ENCODE measurements at places on chromosomes 13 and 19.

DNA sequence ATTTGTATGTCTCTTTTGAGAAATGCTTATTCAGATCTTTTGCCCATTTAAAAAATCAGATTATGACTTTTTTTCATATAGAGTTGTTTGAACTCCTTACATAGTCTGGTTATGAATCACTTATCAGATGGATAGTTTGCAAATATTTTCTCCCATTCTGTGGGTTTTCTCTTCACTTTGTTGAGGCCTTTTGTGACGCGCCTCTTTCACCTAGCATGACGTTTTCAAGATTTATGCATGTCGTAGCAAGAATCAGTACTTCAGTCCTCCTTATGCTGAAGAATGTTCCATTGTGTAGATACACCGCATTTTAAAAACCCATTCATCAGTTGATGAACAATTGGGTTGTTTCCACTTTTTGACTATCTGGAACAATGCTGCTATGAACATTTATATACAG is 13.4 kb downstream of the PABPC3 start:
- no peak for DNase-seq

GRCh38 chr13:34459856-34460255 is 482.2 kb upstream of the NBEA start:
- DNase-seq: no peak

DNA sequence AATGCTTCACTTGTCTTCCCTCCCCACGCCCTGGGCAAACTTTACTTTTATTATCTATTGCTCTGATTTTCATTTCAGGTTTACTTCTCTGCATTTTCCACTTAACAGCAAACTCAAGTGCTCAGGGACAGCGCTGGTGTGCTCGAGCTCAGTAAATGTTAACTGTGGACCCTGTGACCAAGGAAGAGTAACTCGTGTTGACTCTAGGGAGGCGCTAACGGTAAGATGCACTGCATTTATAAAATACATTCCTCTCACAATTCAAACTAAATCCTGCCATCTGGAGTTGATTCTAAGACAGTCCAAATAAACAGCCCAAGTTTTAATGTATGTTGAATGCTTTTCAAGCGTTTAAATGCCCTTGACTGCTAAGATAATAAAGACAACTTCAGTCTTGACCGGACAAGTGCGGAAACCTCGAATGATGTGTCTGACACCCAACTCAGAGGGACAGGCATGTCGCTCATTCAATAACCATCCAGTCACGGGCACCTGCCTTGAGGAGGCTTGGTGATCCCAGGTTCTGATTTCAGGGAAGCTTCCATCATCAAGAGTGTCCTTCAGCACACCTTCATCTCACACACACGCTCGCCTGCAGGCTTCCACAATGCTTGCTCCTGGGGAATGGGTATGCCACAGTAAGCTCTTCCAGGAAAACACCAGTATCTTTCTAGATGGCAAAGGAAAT is 93.2 kb downstream of the STK24 start:
- no peak for DNase-seq

DNA sequence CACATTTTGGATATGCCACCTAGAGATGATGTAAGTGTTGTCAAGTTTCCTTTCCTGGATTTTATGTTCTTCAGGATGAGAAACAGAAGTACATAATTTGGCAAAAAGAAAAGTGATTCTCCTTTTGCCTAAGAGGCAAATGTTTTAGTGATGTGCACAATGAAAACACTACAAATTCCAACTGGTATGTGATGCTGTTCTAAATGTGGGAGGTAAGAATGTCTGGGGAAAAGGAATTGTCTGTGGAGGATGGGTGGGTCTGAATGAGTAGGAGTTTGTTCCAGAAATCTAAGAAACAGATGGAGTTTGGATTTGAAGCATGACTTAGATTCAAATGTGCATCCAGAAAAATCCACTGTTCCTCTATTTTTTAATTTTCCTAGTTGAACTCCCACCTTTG is 473.6 kb upstream of the SPRY2 start:
- no peak for DNase-seq

DNA sequence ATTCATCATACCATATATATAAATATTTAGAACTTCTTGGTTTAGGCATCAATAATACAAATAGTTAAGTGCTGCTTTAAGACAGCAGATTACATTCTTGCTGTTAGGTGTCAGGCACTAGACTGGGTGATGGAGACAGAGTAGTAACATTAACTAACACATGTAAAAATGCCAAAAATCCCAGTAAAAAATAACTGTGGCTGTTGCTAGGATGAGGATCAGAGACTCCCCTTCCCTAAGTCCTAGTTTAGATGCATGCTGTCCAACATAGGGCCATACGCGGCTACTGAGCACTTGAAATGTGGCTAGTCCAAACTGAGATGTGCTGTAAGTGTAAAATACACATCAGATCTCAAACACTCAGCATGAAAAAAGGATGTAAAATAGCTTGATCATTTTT is 94.7 kb downstream of the CDADC1 start:
- no peak for DNase-seq

DNA sequence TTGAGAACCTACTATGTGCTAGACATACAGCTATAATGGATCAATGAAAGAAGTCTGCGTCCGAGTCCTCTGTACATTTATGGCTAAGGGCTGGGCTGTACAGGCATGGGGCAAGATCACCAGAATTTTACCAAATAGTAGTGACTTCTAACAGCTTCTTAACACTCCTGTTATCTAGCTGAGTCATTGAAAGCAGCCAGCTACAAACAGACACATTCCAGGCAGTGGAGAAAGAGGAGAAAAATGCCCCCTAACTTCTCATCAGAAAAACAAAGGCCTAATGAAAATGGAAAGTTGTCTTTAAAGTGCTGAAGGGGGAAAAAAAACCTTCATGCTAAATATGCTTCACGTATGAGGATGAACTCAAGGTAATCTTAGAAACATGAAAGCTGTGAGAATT is 14.3 kb upstream of the ZNF667 start:
- DNase-seq: no peak

- DNase-seq: no peak
These were observed 556.3 kb upstream of the ARGLU1 start for GRCh38 chr13:107124129-107124718.

DNA sequence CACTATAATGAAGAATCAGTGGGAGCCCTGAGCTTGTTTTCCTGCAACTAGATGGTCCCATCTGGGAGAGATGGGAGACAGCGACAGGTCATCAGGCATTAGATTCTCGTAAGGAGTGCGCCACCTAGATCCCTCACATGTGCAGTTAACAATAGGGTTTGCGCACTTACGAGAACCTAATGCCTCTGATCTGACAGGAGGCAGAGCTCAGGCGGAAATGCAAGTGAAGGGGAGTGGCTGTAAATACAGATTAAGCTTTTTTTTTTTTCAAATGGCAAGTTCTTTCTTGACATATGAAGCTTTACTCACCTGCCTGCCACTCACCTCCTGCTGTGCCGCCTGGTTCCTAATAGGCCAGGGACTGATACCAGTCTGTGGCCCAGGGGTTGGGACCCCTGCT is 14.4 kb downstream of the CDC16 start:
- DNase-seq: no peak

DNA sequence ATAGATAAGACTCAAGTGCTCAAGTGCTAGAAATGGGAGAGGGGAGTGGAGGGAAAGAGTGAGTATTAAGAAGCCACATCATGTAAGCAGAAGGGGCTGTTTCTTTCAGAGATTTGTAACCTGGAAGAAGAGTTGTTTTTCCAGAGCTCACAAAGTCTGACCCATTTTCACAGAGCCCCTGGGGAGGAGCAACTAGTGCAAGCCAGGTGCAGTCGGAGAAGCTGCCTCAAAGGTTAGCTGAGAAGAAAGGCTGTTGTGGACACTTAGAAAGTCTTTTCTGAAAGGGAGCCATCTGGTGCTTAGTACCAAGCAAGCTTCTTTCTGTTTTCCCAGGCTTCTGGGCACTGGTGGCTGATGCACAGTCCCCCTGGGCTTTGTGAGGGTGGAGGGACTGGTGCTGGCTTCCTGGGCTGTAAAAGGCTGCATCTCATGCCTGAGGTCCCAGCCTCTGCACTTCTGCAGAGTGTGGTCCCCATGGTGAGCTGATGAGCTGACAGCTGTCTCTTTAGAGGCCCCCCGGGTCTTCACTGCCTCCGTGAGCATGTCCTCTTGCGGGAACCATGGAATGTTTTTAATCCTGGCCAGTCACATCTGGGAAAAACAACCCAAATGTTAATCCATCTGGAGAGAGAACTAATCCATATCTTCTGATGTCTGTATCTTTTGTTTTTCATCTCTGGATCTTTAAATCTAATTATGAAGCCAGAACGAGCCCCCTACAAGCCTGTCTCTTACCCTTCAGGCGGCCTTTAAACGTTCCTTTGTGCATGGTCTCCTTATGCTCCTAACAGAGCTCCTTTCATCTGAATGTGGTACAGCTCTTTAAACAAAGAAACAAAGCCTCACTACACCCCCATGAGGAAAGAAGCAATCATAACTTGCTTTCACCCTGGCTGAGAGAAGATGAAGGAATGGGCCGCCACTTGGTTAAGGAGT is 40.2 kb downstream of the OLFM4 start:
- no peak for DNase-seq

- peak; percentile 2 for DNase-seq
These were observed 324.0 kb downstream of the GPC5 start for GRCh38 chr13:91722267-91722884.

- no peak for DNase-seq
These were observed 33.1 kb downstream of the ZNF44 start for GRCh38 chr19:12261554-12261953.

DNA sequence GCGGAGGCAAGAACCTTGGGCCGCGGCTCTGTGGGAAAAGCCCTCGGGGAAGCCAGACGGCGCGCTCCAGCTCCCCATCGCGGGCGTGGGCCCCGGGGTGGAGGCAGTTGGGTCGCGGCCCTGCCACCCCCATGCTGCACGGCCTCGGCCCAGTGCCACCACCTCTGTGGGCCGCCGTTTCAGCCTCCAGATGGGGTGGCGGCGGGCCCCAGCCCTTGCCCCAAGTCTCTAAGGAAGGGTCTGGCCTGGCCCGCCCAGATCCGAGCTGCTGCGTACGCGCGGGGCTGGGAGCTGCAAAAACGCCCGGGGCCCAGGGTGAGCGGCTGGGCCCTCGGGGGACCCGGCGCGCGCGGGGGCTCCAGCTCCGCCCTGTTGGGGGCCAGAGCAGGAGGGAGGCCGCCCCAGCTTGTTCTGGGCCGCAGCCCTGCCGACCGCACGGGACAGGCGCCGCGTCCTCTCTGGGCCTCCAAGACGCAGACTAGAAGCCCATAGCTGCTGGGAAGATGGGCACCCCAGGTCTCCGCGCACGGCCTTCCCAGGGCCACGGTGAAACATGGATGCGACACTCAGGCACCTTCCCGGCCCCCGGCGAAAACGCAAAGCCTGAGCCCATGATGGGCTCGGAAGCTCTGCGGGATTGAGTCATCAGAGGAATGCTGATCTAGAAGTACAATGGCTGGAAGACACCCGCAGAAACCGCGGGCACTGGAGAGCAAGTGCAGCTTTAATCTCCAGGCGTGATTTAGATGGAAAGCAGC is 110.1 kb downstream of the KCTD15 start:
- DNase-seq: no peak

DNA sequence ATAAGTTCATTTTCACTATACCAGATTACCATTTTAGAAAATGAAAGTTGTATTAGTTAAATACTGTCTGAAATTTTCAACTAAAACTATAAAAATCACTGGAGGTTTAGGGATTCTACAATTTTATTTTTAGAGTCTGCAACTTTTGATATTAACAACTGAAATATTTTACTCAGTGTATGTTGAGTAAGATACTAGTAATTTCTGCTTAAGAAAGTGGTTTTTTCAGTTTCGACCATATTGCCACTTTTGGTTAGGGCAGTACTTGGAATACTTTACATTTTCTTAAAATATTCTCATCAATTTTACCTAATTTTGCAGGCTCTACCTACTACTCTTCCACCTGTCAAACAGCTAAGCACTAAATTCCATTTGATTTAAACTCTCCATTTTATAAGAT is 59.6 kb downstream of the KCNRG start:
- DNase-seq: no peak

- DNase-seq: no peak
These were observed 4.2 kb downstream of the EPS15L1 start for GRCh38 chr19:16467581-16467980.

DNA sequence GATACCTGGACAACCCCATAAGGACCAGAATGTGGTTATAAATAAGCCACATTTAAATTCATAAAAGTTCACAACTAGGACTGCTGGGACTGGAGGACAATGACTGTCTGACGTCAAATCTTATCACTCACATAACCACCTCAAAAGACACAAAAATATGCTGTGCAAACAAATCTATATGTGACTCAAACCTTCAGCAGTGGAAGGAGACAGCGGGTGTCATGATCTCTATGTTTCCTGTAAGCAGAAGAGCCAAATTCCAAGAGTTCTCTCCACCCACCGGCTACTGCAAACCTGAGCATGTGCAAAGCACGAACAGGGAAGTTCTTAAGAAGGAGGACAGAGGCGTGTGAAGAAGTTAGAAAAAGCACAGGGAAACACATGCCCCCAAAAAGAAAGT is 113.2 kb downstream of the MYCBP2 start:
- DNase-seq: no peak

- no peak for DNase-seq
These were observed 34.1 kb downstream of the PBX4 start for GRCh38 chr19:19584356-19584755.

DNA sequence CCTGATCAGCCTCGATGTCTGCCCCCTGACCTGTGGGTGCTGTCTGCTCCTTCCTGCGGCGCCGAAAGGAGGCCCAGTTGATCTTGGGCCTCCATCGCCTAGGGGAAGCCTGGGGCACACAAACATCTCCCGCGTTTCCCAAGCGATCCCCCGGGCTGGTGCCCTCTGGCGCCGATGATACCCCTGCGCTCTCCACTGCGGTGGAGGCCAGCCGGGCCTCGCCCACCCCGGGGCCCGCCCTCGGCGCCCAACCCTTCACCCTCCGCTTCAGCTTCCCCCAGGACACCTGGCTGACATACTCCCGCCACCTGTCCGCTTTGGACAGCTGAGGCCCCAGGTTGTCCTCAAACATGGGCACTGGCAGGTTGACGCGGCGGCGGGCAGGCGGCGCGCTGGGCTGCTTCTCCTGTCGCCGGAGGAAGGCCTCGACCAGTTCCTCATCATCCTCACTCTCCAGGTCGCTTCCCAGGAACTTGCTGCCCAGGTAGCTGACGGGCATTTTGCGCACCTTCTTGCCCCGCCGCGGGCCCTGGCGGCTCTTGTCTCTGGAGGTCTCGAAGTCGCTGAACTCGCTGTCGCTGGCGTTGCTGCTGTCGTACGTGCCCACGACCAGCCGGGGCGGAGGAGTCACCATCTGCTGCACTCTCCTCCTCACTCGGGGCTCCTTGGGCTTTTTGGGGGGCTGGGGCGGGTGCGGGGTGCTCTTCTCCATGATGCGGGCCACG is 1.3 kb downstream of the CCDC8 start:
- no peak for DNase-seq

DNA sequence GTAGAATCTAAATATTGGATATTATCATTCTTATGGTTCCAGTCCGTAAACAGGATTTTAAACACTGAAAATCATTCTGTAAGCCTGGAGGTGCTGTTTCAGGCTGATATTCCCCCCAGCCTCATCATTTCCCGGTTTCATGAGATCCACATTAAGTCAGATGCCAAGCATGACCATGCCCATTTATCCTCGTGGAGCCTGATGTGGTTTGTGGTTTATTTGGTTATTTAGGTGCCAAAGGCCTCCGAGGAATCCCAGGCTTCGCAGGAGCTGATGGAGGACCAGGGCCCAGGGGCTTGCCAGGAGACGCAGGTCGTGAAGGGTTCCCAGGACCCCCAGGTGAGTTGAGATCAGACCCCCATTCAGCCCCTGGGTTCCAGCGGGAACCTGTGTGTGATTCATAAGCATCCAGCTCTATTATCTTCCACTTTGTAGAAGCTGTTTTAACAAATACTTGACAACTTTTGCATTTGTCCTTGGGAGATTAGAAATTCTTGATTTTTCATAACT is 92.5 kb downstream of the RAB20 start:
- DNase-seq: no peak

- no peak for DNase-seq
These were observed 23.0 kb downstream of the TUBA3C start for GRCh38 chr13:19158526-19159174.

Data from CD4-positive, CD25-positive, alpha-beta regulatory T cell (primary cell).